ENCODE measurements at places on chromosomes 2 and 18.

DNA sequence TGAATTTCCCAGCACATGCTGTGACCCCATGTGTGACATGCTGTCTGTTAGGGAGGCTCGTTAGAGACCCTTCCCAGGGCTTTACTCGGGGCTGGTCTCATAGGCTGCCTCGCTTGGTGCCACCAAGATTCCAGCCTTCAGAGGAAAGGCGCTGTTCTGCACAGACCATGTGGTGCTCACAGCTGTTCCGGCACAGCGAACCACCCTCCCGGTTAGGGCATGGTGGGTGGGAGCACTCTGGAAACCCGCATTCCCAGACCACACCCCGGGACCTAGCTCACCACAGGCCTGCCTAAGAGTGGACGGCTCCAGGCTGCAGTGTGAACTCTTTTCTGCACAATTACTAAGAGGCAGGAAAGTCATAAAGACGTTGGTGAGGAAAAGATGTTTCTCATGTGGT is 112.0 kb downstream of the MBP start:
- no peak for DNase-seq

- no peak for DNase-seq
These were observed 47.4 kb downstream of the FSIP2 start for GRCh38 chr2:185785851-185786473.

DNA sequence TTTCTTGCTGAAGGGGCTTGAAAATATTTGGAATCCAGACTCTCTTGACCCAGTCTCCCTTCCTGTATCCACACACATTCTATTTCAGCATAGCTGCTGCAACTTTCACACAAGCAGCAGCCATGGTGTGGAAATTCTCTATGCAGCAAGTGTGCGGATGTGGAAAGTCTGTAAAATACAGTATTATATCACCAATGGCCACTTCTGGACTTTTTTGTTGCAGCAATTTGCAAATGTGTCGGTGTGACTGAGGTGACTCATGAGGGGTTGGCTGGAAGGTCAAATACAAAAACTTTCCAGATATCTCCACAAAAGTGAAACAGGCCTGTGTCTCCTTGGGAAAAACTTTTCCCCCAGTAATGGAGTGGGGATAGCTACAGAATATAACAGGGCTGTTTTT is 299.3 kb upstream of the GYPC start:
- DNase-seq = no peak

- no peak for DNase-seq
These were observed 3.1 kb downstream of the STK39 start for GRCh38 chr2:168244318-168244717.

DNA sequence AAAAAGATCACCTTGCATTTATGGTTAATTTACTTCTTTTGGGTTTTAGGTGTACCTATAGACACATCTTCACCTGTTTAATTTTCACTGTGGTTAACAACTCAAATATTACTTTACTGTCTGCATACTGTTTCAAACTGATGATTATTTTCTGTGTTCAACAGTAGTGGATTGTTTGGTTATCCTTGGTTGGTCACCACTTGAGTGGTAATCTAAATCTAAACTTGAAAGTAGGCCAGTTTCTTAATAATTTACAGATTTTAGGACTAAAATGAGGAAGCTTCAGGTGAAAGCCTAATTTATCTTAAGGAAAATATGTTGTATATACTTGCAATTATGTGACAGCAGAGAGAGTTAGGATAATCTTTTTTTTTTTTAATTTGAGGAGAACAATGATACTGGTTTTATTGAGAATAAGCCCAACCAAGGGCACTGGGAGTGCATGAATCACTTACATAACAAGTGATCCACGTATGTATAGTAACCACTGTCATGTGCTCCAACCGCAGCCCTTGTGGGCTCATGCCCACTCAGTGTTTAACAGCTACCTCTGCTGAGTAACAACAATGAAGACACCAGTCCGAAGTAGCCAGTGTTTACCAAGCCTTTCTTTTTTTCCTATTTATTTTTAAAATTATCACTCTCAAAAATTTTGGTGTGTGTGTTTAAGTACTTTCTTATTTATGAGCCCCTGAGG is 31.0 kb upstream of the WDSUB1 start:
- no peak for DNase-seq

DNA sequence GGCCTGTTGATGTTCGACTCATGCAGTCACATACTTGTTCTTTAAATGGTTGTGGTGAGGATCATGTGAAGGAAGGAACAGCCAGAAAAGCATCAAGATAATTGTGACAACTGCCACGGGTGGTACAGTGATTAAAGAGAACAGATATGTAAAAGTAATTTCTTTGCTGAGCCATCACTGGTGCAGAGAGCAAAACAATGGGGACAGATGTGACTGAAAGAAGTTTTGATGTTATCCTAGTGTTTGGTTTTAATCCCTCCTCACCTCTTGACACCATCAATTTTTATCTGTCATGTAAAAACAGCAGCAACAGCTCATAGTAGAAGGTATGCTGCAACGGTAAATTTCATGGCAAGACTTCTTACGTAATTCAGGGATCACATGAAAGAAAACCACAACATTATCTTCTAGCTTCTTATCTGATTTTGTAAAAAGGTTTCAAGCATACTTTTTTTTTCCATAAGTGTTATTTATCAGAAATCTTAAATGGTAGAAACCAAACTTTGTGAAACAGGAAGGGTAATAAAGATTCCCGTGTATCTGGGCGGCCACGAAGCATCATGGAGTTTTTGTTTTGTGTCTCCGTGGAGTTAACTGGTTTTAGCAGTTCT is 65.2 kb downstream of the PLCL1 start:
- DNase-seq = no peak

Data from GM13976 (cell line).